Stimulated activated CD8-positive, alpha-beta memory T cell treated with anti-CD3 and anti-CD28 coated beads, Interleukin-15, amount 100 ng/mL, for 24 hours (primary cell): ENCODE measurements at places on chromosomes 1 and 21.

- no peak for DNase-seq
Observed at GRCh38 chr1:210129759-210130158, 102.8 kb upstream of the SERTAD4 start.

DNA sequence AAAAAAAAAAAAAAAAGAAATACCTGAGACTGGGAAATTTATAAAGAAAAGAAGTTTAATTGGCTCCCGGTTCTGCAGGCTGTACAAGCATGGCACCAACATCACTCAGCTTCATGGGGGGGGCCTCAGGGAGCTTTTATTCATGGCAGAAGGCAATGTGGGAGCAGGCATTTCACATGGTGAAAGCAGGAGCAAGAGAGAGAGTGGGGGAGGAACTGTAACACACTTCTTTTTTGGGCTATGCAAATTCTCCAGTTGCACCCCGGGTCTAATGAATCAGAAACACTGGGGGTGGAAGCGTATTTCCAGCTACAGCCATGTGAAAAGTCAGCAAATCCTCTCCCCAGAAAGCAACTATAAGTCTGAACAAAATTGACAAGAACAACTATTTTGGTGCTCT, 11.8 kb upstream of the SOD1 start:
- DNase-seq, result no peak

GRCh38 chr1:184465489-184466146, 78.8 kb downstream of the C1orf21 start:
- no peak for DNase-seq

GRCh38 chr1:19477284-19478249, 7.8 kb downstream of the CAPZB start:
- DNase-seq, result no peak

DNA sequence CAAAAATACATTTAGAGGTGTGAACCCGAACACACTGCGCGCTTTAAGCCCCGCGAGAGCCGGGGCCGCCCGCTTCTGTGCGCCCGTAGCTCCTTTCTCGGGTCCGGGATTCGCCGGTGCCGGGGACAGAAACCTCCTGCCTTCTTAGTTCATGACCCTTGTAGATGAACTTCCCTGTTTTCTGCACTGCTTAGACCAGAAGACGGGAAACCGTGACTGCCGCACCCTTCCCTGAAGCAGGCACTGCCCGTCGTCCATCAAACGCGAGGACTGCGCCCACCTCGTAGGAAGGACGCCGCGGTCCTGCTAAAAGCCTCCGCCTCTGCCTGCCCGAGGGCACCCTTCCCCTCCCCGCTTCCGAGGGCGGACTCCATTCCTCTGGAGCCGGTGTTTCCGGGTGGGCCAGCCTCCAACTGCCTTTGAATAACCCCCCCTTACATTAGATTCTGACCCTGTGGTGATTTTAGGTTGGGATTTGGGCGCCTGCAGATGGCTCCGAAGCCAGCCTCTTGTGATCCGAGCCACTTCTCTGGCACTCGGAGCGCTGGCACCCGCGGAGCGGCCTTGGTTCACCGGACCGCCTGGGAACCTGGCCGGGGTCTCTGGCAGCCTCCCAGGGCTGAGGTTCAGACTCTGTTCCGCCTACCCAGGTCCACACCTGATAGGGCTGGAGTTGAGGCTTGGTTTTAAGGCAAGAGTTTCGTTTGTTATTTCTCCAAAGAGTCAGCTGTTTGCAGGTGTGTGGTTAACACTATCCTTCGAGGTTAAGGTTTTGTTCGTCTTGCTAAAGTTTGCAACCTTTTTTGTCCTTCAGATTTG, 1.2 kb upstream of the PTTG1IP start:
- DNase-seq, result no peak

- no peak for DNase-seq
Observed at GRCh38 chr1:15455522-15455921, 1.0 kb upstream of the CELA2A start.

DNA sequence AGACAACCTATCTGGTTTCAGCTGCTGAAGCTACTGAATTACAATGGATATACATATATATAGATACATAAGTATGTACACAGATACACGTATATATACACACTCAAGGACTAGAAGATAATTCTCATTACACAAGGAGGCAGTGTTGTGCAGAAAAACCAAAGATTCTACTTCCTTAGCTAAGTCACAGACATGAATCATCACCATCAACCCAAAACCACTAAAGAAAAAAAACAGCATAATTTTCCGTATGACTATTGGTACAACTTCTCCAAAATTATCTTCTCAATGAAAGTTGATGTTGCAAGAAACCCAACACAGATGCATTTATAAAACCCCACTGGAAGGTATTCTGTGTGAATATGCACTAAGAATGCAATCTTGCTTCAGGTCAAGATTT, 36.8 kb upstream of the RPF1 start:
- DNase-seq, result no peak

DNA sequence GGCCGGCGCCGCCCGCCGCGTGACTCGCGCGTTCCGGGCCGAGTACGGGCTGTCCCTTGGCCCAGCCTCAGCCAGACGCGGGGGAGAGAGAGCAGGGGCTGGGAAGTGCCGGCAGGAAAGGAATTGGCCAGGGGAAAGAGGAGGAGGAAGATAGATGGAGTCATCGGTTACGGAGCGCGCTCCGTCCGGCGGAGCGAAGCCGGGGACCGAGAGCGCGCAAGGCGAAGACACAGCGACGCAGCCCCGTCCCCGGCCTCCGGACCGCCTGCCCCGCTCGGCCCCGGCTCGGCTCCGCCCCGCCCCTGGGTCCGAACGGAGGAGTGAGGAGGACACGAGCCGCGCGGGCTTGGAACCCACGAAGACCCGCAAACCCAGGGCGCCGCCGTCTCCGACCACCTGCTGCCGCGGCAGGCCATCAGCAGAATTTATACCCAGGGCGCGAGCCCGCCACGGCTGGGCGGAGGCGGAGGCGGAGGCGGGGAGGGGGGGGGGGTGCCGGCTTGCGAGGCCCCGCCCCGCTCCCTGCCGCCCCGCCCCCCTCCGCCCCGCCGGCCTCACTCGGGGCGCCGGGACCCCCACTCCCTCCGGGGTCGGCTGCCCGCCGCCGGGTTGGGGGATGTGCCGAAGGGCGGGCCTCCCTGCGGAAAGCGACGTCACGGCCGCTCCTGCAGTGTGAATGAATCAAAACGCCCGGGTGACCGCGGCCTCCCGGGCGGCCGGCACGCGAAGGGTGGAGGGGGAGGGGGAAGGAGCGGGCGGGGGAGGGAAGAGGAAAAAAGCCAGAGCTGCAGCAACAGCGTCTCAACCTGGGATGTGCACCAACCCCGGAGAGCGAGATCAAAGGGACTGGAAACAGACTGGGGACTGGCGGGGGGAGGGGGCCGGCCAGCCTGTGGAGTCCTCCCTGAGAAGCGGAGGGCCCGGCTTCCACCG, at the start of gene LHX4:
Gene LHX4 (plus strand): TSS at position 782 of the 933 bp plus-strand sequence. CDS start 266 bp downstream, outside the sequence.
- DNase-seq, result no peak

DNA sequence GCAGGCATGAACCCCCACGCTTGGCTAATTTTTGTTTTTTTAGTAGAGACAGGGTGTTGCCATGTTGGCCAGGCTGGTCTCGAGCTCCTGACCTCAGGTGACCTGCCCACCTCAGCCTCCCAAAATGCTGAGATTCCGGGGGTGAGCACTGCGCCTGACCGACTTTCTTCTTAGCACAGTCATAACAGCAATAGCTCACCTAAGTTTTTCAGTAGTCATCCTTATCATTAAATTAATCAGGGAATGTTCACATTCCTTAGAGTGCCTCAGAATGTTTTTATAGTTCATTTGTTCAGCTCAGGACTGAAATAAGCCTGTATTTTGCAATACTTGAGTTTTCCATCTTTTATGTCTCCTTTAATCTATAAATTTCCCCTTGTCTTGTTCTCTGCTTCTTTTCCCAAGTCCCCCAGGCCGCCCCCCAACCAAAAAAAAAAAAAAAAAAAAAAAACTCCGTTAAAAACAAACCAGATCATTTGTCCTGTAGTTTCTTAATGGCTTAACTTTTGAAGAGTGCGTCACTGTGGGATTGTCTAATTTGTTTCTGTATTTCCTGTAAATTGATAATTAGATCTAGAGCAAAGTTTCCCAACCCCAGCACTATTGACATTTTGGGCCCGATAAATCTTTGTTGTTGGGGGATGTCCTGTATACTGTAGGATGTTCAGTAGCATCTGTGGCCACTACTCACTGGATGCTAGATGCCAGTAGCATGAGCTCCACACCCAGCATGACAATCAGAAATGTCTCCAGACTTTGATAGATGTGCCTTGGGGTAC, 120.7 kb downstream of the ITSN1 start:
- DNase-seq, result no peak

- DNase-seq, result no peak
Observed at GRCh38 chr1:229689273-229689672, 63.2 kb downstream of the URB2 start.

DNA sequence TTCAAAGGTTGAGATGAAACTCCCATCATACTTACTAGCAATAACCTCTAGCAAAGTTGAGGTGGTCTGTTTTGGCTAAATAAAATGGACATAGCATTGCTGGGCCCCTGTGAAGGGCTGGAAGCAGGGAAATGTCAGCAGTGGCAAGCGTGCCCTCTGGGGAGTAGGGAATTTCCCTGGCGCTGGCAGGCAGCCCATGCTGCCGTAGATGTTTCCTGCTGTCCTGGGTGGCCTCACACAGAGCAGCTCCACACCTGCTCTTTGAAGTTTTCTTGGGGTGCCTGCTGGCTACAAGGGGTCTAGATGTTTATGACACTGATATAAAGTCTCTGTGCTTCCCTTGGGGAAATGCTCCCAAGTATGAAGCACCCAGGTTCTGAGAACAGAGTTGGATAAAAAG, 30.2 kb downstream of the ADARB1 start:
- DNase-seq, result no peak

DNA sequence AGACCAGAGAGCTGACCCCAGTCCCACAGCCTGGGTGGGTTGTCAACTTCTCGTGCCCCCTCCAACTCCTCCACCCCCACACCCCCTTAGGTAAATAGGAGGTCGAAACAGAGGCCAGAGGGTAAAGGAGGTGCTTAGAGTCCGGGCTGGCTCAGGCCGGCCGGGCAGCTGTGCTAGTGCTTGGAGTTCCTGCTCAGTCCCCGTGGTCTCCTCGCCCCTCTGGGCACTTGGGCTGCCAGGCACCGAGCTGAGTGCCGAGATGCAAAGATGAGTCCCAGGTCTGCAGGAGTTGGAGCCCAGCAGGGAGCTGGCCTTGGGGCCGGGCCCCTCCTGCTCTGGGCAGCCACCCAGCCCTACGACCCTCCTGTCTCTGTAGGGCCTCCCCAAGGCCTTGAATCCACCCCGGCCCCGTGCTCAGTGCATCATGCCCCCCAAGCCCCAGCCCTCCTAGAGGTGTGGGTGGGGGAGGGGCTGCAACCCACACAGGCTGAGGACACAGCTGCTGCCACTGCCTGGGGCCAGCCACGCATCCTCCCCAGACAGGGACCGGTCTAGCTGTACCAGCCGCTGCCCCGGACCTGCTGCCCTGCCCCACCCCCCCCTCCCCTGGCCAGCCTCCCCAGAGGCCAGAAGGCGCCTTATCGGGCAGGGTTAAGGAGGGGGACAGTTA, 1.9 kb downstream of the SMIM1 start:
- DNase-seq, result no peak

DNA sequence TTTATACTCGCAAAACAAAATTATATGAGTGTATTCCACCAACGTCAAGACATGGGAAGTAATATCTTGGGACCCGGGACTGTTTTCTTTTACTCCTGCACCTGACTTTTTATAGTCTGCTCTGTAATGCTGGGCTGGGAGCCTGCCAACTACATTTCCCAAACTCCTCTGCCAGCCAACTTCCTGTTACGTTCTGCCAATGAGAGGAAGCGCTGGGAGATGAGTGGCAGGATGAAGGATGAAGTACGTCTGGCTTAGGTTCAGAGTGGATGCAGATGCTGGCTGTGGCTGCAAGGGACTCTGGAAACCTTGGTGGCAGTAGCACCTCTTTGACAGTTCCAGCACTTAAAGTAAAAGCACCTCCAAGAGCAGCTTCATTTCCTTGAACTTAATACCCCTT, 59.6 kb downstream of the USP24 start:
- DNase-seq, result no peak

DNA sequence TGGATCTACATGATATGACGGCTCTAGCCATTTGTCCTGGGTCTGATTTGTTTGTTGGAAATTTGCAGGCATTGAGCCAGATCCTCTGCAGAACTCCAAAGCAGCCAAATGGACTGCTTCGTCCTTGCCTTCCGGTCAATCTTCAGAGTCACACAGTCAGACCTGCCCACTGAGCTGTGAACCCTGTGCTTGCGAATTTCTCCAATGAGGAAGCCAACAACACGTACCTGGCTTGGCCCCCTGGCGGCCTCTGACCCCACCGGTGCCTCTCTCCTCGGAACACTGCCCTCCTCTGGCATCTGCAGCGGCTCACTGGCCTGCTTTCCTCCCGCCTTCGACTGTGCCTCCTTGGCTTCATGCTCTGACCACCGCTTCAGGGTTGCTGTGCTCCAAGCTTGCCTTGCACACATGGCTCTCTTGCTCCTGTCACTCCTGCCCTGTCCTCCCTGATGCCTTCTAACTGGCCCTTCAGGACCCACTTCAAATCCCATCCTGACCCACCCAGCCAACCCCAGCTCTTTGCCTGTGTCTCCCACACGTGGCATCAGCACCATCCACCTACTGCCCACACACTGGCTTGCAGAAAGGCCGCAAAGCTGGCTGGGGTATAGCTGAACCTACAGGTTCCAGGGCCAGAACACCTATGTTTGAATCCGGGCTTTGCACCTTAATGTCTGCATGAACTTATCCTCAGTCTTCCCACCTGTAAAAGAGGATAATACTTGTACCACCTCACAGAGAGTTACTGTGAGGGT, 128.2 kb downstream of the KCNN3 start:
- no peak for DNase-seq

- DNase-seq, result no peak
Observed at GRCh38 chr1:9308236-9308785, 15.6 kb downstream of the SPSB1 start.

- no peak for DNase-seq
Observed at GRCh38 chr21:26801498-26801897, 43.7 kb downstream of the ADAMTS1 start.

DNA sequence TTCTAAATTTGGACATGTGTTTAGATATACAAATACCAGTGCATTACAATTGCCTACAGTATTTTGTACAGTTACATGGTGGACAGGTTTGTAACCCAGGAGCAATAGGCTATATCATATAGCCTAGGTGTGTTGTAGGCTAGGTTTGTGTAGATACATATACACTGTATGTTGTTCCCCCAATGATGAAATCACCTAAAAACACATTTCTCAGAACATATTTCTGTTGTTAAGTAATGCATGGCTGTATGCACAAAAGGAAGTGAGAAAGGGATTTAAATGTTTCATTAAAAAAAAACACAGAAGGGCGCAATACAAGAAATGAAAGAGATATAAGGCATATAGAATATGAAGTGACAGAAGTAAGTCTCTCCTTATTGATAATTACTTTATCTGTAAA, 32.0 kb downstream of the S100B start:
- no peak for DNase-seq

GRCh38 chr1:5253036-5253435, 598.6 kb downstream of the AJAP1 start:
- DNase-seq, result no peak
